ENCODE measurements at places on chromosomes 11 and 22. TPM values are rescaled to one million over a fixed set of nuclear protein-coding genes. Genes with fewer than 3 reads are reported as not detected.

The EMID1 gene
- total RNA-seq = not detected

GRCh38 chr11:121755906-121756305, 303.1 kb upstream of the SORL1-AS1 start:
- no peak for ATAC-seq

DNA sequence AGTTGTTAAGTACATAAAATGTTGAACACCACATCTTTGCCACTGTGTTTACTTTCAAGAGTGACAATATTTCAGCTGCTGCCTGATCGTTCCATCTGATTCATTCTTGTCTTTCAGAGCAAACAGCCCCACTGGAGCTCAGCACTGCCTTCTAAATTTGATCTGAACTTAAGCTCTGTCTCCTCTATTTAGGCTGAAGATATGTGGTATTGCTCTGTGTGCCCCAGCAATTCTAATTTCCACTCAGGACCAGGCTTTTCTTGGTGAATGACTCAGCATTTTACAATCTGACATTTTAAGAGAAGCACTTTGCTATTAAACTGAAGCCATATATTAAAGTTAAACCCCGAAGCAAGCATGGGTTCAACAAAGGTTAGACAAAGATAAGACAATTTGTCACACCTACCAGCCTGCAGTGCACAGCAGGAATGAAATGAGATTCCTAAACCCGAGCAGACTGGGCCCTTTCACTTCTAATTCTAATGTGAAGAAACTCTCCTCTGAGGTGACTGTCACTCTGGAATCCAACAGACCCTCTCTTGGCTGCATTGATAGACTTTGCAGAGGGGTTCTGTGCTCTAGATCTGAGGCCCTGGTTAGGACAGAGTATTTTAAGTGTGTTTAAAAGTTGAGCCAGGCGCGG, 41.7 kb upstream of the PLET1 start:
- ATAC-seq = no peak

DNA sequence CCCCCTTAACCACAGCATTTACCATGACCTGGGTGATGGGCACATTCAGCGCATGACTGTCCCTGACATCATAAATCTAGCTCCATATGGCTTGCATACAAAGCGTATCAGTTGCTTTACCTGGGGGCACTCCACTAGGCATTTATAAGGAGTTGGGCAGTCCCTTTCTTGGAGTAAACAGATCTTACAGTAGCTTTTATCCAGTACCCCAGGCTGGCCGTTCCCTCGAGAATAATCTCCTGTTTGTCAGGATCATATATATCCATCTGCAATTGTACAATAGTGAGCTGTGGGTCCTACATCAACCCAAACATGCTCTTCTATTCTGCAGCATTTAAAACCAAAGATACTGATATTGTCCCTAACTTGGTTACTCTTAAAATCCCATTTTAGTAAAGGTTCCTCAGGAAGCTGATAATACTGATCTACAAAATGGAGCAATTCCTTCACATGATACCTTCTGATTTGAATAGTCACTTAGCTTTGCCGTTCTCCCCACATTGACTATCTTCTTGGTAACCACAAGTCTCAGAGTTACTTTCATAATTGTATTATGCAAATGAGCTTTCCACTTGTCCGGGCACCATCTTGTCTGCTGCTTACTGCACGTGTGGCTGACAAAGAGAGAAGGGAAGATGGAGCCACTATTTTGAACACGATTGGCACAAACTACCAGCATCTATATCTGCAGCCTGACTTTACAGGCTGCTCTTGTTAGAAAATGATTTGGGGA, 205.0 kb downstream of the CWF19L2 start:
- ATAC-seq = no peak

GRCh38 chr11:130874955-130875531, 41.2 kb downstream of the SNX19 start:
- ATAC-seq = no peak

DNA sequence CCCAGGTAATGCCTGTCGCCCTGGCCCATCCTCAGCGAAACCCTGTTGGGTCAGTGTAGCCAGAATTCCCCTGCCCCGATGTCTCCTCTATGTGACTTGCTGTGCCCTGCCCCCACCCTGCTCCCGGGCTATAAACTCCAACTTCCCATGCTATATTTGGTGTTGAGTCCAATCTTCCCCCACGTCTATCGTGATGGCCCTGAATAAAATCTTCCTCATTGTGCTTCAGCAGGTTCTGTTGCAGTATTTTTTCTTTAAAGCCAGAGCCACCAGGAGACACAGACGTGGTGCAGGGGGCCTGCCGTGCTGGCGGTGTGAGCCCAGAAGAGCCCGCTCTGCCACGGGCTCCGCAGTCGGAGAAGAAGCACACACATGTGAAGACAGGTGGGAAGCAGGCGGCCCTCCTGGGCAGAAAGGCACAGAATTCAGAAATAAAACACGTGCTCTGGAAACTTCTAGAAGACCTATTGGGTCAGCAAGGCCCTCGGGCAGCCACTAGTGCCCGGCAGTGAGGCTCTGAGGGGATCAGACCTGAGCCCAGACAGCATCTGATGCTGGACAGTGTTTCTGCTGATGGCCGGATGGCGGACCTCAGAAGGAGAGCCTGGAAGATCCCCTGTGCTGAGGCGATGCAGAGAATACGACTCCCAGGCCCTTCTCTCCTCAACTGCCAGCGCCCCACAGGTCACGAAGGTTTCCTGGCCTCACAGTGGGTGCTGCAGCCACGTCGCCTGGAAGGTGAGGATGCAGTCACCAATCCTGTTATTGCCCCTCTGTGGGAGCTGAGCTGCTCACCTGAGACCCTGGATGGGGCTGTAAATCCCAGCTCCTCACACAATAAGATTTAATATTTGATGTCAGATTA, 501.9 kb downstream of the BRD1 start:
- no peak for ATAC-seq

The TTC36 gene
- total RNA-seq = 0.29 TPM

DNA sequence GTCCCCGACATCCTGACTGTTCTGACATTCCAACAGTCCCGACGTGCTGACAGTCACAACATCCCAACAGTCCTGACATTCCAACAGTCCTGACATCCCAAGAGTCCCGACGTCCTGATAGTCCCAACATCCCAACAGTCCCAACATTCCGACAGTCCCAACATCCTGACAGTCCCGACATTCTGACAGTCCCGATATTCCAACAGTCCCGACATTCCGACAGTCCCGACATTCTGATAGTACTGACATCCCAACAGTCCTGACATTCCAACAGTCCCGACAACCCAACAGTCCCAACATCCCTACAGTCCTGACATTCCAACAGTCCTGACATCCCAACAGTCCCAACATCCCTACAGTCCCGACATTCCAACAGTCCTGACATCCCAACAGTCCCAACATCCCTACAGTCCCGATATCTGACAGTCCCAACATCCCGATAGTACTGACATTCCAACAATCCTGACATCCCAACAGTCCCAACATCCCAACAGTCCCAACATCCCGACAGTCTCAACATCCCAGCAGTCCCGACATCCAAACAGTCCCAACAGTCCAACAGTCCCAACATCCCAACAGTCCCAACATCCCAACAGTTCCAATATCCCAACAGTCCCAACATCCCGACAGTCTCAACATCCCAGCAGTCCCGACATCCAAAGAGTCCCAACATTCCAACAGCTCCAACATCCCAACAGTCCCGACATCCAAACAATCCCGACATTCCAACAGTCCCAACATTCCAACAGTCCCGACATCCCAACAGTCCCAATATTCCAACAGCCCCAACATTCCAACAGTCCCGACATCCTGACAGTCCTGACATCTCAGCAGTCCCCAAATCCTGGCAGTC, 60.2 kb downstream of the DHCR7 start:
- ATAC-seq = no peak

The APOA5 gene
- not detected for total RNA-seq
